ENCODE measurements at places on chromosomes 7 and 10. TPM values are rescaled to one million over a fixed set of nuclear protein-coding genes. Genes with fewer than 3 reads are reported as not detected.

- peaks cover 3% of the 10 kb centered on the region for H3K36me3 ChIP-seq
- peaks cover 16% of the 10 kb centered on the region for H3K4me1 ChIP-seq
- H3K27me3 ChIP-seq: no peaks in the 10 kb centered on the region
These were observed 71.7 kb downstream of the DNAJB6 start for GRCh38 chr7:157408258-157409101.

- peaks cover 6% of the 10 kb centered on the region for H3K36me3 ChIP-seq
- H3K4me3 ChIP-seq: peak overlapping the region; percentile 15
- H3K27me3 ChIP-seq: no peaks in the 10 kb centered on the region
- peak; percentile 74 for DNase-seq
These were observed 48.8 kb upstream of the CARD11 start for GRCh38 chr7:3092468-3092867.

GRCh38 chr7:117675497-117676435, 195.9 kb downstream of the CFTR start:
- no peaks in the 10 kb centered on the region for H3K36me3 ChIP-seq
- H3K4me3 ChIP-seq: no peak overlapping the region
- H3K27ac ChIP-seq: no peak overlapping the region
- H3K4me1 ChIP-seq: no peaks in the 10 kb centered on the region

GRCh38 chr10:64376167-64376566, 855.0 kb downstream of the REEP3 start:
- H3K4me1 ChIP-seq: no peaks in the 10 kb centered on the region
- no peaks in the 10 kb centered on the region for H3K27me3 ChIP-seq
- no peak for DNase-seq
- no peak overlapping the region for H3K27ac ChIP-seq
- H3K4me3 ChIP-seq: no peak overlapping the region

GRCh38 chr10:69268761-69269416, 9.4 kb upstream of the HK1 start:
- peaks cover 11% of the 10 kb centered on the region for H3K4me1 ChIP-seq
- no peak overlapping the region for H3K27ac ChIP-seq
- no peaks in the 10 kb centered on the region for H3K36me3 ChIP-seq
- no peak overlapping the region for H3K4me3 ChIP-seq
- no peak for DNase-seq

DNA sequence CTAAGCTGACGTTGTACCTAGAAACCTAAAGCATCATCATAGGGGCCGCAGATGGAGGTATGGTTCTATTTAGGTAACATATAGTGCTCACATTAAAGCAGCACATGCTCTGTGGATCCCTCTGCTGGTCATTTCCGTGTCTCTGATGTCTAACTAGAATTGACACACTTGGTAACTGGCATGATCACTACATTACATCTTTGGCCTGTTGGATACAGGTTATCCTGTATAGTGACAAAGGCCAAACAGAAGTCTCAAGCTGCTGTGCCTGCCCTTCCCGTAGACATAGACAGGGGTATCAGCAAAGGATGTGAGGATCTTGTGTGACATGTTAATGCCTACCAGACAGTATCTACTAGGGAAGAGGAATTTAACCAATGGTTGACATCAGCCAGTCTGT, 51.2 kb downstream of the KIF5B start:
- DNase-seq: peak; percentile 17
- H3K27me3 ChIP-seq: no peaks in the 10 kb centered on the region
- H3K36me3 ChIP-seq: peaks cover 18% of the 10 kb centered on the region
- no peak overlapping the region for H3K27ac ChIP-seq
- H3K4me3 ChIP-seq: no peak overlapping the region
- peaks cover 15% of the 10 kb centered on the region for H3K4me1 ChIP-seq

Gene TNKS2
- total RNA-seq: 30.6 TPM

Gene PRRT4
- 0.21 TPM for total RNA-seq
